ENCODE measurements at places on chromosomes 4 and X.

DNA sequence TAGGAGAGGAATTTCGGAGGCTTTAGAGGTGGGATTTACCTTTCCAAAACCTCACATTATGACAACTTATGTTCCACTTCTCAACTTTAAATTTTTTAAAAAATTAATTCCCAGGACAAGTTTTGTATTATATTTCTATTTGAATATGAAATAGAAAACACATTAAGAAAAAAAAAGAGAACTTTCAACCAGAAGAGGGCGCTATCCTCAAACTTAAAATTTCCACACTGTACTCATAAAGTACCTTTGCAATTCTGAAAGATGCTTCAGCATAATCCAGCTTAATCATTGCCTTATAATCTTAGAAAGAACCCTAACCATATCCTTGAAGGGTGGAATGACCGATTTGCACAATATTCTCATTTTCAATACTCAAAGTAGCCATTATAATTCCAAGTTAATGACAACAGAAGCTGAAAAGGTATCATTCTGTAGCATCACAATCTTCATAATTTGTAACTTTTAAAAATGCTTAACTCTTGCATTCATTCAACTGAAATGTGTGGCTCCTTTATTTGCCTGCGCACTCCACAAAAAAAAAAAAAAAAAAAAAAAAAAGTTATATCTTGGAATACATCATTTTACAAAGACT, 158.0 kb downstream of the KCNIP4 start:
- no peak for DNase-seq

- no peak for DNase-seq
Measured at GRCh38 chr4:56246233-56246610, 141.1 kb downstream of the AASDH start.

DNA sequence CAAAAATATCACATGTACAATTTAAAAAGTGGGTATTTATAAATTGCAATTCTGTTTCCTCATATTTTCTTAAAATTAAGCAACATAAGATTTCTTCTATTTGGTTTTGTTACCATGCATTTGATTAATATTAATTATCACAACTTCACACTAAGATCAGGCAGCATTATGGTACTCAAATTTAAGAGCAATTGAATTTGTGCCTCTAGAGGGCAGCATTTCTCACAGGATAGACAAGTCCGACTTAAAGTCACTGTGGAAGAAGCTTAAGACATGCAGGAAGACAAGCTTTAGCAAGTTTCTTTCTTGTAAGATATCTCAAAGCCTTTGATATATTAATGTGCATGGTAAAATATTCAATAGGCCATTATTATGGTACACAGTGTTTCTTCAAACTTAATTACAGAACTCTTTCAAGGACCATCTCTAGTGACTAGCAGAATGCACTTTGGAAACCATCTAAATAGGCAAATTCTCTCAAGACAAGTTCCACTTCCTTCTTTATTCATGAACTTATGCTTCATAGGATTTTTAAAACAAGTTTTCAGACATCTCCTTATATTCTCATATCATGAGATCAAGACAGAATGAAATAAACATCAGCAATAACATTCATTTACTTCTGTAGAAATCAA, 35.0 kb downstream of the FBXW7 start:
- DNase-seq, result peak; percentile 51

DNA sequence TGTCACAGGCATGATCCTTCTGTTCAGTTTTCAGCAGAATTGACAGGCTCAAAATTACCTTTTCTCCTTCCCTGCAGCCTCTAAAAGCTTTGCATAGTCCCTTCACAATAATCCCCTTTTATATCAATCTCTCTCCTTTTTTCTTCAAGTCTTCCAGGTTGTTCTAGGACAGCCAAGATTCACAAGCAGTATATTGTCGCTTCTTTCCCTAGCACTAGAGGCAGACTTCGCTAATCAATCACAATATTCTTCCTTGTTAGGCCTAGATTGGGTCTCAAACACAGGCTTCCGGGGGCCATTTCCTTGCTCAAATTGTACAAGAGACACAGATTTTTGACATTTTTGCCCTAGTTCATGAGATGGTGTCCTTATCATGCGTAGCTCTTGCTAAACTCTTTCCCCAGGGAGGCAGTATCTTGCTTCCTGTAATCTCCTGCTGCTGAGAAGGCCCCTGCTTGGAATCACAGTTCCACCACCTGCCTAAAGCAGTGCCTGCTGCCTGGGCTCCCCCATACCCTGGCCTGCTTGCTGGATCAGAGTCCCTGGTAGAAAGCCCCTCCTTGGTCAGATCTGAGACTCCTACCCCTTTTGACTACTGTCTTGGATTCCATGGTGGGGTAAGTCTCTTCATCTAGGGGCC, 57.3 kb downstream of the DMP1 start:
- no peak for DNase-seq

Data from Peyer's patch (tissue), 4 donors.